Stimulated activated CD8-positive, alpha-beta memory T cell treated with anti-CD3 and anti-CD28 coated beads, Interleukin-4, amount 100 ng/mL, for 1 hour (primary cell): ENCODE measurements at places on chromosomes 1 and 21.

- DNase-seq = no peak
Observed at GRCh38 chr21:46569081-46569480, 35.8 kb downstream of the S100B start.

GRCh38 chr1:218078916-218079315 lies 206.2 kb upstream of the RRP15 start:
- no peak for DNase-seq

- no peak for DNase-seq
Observed at GRCh38 chr1:9350013-9350908, 57.6 kb downstream of the SPSB1 start.

DNA sequence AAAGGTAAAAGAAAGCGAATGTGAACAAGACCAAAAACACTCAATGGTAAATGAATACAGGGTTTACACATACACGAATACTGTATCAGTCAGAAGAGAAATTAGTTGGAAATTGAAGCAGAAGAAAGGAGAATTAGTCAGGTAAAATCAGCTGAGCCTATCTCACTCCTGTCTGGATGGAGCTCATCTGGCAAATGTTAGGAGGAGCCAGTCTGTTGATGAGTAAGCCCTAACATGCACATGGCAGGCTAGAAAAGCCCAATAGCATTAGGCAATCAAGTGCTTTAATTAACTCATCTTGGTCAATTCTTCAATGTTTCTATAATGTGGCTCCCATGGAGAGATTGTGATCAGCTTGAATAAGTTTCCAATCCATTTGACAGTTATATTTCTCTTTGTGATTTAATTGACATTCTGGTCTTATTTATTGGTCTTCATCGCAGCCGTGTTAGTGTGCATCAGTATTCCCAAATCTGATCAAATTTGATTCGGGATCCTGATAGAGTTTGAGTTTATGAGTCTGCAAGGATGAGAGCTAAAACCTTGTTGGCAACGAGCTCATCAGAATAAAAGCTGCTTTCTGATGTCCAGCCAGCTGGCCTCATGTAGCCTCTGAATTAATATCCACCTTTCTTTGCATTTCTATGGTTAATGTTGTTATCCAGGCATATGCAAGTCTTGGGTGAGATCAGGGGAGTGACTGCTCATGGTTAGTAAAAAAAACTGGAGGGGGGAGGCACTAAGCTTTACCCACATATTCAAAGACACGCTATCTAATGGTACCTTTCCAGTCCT lies 22.1 kb upstream of the KCNA10 start:
- DNase-seq = no peak

- DNase-seq = no peak
Observed at GRCh38 chr1:64956733-64957441, 9.5 kb downstream of the JAK1 start.

GRCh38 chr21:45384656-45385548 lies 20.1 kb upstream of the COL18A1 start:
- DNase-seq = no peak
